ENCODE measurements at places on chromosomes 1 and 21.

GRCh38 chr1:1291023-1291528 is 10.8 kb downstream of the SCNN1D start:
- no peak for DNase-seq

DNA sequence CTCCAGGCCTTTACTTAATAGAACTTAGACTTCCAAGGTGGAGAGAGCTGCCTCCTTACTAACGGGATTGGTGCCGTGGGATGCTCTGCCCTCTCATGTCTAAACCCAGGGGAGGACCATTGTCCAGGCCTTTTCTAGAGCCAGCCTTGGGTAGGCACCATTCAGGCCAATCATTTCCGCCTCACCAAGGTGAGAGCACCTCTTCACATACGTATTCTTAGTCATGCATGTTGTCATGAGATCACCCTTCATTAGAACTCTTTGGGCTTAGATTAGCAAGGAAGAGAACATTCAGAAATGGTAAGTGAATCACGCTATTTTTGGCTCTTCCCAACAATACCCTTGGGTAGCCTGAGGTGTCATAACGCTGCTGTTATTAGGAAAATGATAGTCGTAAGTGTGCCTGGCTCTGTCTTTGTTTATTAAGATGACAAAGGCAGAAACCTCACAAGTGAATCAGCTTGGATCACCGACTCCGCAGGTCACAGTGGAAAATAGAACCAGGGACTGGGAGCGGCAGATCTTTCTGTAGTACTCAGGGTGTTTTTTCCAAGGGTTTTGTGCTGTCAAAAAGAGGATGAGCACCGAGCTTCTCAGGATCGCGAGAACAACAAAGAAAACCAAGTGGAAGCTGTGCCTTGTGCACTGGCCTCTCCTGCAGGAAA is 55.0 kb downstream of the HUNK start:
- no peak for DNase-seq

GRCh38 chr21:17455028-17455353 is 57.9 kb upstream of the CXADR start:
- DNase-seq = no peak

GRCh38 chr1:25994402-25995150 is 3.3 kb downstream of the PAFAH2 start:
- DNase-seq = no peak

DNA sequence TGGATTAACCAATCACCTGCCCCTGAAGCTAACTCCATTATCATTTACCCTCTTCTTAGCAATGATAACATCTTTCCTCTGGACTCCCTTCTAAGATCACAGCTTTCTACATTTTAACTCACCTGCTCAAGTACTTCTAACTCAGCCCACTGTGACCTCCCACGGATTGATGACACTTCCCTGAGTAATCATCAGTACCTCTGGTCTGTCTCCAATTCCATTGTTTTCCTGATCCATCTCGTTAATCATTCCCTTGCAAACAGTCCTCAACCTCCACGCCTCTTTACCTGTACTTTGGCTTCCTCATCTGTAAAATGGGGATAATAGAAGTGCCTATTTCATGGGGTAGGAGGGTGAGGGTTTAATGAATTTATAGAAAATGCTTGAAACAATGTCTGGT is 195.3 kb upstream of the APP start:
- DNase-seq = no peak

- DNase-seq = no peak
Measured at GRCh38 chr1:4594286-4594991, 60.0 kb upstream of the AJAP1 start.

- no peak for DNase-seq
Measured at GRCh38 chr1:151779852-151780251, 10.4 kb downstream of the TDRKH start.

DNA sequence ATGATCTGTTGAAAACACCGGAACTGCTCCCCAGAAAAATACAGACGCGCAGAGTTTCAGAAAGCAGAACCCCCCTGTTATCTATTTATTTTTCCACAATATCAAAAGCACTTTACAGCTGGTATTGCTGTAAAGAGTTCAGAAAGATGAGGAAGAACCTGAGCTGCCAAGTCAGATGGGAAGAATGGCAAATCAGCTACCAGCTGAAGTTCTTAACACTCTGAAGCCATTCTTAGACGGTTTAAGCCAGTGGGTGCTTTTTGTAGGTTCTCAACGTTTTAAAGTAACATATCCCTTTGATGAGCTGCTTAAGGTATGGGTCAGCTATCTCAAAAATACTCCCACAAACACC is 714 bp upstream of the AKIRIN1 start:
- DNase-seq = no peak

DNA sequence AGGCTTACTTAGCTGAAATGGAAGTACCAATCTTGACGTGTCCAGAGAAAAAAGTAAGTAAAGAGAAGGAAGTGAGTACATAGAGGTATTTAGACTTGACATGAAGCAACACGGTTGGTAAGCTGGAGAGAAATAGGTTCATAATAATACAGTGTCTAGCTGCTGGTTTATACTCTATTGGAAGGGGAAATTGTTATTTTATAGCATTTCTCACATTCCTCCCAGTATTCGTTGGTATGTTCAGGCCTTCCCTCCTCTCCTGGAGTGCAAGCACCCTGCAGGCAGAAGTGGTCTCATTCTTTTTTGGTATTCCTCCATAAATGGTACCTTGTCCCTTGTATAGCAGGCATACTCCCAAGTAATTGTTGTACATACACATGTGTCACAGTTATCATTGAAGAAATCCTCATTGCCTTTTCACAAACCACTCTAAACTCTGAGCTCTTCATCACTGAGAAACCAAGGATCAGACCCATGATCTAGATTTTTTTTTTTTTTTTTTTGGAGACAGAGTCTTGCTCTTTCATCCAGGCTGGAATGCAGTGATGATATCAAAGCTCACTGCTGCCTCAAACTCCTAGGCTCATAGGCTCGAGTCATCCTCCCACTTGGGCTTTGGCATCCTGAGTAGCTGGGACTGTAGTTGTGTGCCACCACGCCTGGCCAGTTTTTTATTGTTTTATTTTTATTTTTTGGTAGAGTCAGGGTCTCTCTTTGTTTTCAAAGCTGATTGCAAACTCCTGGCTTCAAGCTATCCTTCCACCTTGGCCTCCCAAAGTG is 9.8 kb upstream of the IPO9 start:
- DNase-seq = no peak

- DNase-seq = no peak
Measured at GRCh38 chr1:70504821-70505193, 93.7 kb downstream of the CTH start.

DNA sequence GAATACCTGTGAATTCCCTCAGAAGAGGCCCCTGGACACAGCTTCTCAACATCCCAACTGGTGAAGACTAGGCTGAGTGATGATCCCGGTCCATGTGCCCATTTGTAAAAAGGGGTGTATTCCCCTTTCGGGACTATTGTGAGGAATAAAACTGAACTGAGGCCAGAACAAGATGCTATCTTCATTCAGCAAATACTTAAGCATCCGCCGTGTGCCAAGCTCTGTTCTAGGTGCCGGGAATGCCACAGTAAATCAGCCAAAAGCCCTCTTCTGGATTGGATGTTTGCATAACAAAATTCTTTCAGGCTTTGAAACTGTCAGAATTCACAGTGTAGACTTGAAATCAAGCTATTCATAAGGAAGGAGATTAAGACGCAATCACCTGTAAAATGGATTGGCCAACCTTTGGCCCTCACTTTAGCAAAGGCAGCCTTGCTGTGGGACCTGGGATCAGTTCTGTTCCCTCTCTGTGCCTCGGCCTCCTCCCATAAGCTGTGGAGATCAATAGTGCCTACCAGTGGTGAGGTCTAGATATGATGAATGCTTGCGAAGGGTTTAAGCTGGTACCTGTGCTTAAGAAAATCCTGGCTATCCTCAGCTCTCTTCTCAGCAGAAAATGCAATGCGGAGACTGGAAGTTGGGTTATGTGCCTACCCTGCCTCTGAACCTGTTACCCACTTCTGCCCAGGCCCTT is 1.8 kb downstream of the ALPL start:
- no peak for DNase-seq

- DNase-seq = no peak
Measured at GRCh38 chr21:22855581-22855980, 1857.4 kb downstream of the NCAM2 start.

DNA sequence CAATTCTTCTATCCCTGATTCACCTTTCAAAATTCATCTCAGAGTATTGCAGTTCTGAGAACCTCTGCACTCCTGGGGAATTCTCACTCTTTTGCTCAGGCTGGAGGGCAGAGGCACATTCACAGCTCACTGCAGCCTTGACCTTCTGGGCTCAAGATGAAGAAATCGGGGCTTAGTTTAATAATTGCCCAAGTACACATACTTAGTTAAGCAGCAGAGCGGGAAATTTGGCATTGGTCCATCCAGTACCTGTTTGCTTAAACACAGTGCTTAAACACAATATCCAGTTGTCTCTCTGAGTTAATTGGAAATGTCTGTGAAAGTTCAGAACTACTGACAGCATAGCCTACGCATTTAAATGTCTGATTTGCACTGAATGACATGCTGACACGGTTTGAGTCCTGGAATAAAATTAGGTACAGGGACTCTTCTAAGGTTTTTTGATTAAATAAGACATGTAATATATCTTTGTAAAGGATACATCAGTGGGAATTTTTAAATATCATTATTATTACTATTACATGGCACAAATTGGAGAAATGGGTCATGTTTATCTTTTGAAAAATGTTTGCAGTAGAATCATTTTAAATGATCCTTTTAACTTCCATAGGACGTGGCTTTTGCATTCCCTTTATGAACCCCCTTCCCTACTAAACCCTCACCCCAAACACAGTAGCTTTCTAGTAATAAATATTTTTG is 337.4 kb downstream of the SRGAP2C start:
- no peak for DNase-seq

DNA sequence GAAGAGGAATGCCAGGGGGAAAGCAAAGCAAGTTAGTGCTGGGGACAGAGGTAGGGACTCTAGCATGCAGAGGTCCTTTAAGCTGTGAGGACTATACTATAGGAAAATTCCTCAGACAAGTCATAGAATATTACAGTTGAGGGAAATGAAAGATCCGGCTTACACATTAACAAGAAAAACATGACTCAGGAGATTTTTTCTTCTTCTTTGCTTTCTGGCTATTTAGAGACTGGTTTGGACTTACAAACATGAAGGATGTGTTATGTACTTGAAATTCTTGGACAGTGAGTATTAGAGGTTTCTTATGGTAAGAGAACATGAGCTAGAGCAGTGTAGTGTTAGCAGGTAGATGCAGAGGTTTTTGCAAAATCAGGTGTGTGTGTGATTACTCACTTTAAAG is 24.9 kb downstream of the USP25 start:
- DNase-seq = no peak

GRCh38 chr21:29737186-29737585 is 202.6 kb downstream of the GRIK1 start:
- no peak for DNase-seq

DNA sequence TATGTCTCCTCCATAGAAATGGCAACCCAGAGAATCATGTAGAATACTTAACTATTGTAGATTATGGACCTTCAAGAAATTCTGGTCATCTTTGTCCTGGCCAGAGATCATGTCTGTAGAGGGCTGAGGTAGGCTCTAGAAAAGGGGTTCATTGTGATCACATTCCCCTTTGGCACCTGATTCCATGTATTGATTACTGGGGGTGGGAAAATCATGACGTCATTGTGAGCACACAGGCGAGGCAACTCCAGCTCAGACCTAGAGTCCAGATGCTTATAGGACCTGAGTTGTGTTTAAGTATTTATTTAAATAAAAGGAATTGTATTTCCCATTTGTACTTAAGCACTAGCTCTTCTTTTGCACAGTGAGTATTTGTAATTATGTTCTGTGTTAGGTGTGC is 93.1 kb downstream of the OSBPL9 start:
- DNase-seq = no peak

GRCh38 chr1:50329332-50329932 is 93.8 kb downstream of the DMRTA2 start:
- no peak for DNase-seq

DNA sequence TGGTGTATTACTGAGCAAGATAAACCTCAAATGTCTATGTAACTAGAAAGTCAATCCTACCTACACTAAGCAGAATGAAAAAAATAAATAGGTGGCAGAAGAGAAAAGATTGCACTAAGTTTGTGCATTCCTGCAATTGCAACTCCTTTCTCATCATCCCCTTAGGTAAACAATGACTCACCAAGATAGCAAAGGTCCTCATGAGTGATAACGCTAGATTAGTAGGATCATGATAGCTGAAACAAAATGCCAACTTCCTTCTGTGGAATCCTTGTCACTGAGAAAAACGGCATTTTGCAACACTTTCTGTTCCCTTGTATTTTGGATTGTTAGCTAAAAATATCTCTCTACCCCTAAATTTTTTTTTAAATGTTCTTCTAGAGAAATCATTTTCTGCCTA is 20.0 kb upstream of the FCER1A start:
- no peak for DNase-seq

- DNase-seq = no peak
Measured at GRCh38 chr1:64941461-64942117, 24.8 kb downstream of the JAK1 start.

- DNase-seq = peak; percentile 19
Measured at GRCh38 chr1:226790545-226791181, 51.6 kb upstream of the ITPKB start.

DNA sequence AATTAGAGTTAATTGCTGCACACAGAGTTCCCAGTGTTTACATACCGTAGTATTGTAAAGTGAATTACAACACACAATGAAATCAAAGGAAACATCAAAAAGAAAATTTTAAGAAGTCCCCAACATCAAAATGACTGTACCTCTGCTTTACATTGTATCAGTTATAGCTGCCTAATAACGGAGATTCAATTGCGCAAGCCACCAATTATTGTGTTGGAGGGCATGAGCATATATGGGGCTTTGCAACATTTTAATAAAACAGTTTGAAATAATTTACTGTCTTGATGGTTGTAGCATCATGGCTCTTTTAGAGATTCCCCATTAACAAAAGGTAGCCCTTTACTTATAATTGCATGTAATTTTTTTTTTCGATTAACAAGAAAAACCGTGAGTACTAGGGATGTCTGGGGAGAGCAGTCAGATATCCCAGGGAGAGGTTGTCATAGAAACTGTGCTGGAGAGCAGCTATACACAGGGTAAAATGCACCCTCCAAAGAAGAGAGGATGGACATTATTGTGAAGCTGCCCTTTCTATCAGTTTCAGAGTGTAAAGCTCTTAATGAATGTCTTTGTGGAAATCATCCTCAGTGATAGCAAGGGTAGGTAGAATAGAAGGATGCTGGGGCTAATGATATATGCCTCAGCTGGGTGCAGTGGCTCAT is 55.9 kb upstream of the BTG3 start:
- DNase-seq = no peak

DNA sequence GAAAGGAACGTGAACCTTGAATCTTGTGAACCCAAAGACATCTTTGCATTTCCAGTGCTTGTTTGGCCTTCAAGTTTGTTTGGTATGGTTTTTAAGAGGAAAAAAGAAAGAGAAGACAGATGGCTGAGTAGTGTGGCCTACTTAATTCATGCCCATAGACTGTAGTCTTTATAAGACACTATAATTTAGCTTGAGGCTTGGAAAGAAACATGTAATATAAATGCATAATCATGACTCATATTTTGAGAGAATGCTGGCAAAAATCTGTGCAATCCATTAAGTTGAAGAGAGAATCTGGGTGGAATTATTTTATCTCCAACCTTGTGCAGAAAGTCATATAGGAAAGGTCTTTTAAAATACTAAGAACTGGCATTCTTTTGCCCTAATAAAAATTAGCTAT is 179.3 kb downstream of the SIPA1L2 start:
- no peak for DNase-seq

- no peak for DNase-seq
Measured at GRCh38 chr1:187433598-187433997, 604.8 kb downstream of the PLA2G4A start.

GRCh38 chr1:237875291-237875690 is 15.4 kb downstream of the ZP4 start:
- no peak for DNase-seq

Data from stimulated activated CD4-positive, alpha-beta T cell treated with anti-CD3 and anti-CD28 coated beads, Interleukin-2, amount 100 ng/mL, for 24 hours (primary cell).